ENCODE measurements at places on chromosomes 1 and 21.
A peak's percentile ranks its signal among the peaks of the same experiment; 100 is the strongest.

DNA sequence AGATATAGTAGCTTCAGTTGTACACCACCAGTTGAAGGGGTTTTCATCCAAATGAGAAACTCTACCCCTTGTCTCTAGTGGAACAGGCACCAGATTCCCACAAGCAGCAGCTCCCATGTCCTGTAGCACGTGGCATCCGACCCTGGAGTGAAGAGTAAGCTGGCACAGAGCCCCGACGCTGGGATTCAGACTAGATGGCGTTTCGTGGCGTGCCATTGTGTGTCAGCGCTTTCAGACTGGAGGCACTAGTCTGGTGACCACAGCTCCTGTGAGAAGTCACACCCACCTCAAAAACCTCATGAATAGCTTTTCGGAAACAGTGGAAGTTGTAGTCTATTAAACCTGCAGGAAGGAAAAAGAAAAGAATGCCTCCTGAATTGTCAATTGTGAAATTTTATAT lies 20.2 kb downstream of the RRAGC start:
- no peak for DNase-seq

DNA sequence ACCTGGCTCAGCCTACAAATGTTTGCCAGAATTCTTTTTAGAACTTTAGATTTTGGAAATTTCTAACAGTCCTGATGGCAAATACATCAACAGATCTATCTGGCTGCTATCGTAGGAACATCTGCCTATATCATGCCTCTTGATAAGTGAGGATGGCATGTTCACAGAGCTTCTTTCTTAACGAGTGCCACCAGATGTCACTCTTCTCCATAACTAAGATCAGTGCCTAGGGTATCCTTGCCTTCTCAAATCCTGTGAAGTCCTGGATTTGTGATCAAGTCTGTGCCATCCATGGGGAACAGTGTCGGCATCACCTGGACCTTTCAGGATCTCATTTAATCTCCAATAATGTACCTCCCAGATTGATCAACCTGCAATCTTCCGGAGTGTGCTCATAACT lies 36.5 kb upstream of the CD5L start:
- DNase-seq, result no peak

DNA sequence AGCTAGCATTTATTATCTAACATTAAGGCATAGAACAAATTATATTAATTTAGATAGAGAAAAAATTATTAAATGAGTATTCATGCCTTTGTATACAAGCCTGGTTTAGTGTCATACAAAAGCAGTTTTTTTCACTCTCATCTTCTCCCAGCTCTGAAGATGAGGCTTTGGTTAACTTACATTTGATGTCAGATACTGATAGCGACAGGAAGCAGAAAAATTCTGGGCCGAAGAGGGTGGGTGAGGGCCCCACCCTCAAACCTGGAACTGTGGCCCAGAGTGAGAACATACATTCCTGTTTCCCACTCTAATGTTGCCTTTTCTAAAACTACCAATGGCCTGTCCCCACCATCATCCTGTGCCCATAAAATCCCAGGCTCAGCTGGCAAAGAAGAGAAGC lies 15.0 kb downstream of the OR2T1 start:
- DNase-seq, result no peak

DNA sequence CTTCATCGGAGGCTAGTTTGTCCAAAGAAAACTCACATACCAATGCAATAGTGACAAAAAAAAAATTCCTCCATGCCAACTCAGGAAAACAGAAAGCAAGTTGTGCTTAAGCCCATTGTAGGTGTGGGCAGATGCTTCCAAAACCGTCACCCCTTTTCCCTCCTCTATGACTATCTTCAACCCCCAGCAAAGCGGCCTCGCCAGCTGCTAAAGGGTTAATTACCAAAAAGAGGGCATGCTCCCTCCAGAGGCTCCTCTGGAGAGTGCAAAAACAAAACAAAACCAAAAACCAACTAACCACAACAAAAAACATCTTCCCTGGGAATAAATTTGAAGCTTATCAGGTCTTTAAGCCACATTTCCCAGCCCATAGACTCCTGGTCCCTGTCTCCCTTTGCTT lies 1.2 kb downstream of the LMOD1 start:
- DNase-seq, result no peak

DNA sequence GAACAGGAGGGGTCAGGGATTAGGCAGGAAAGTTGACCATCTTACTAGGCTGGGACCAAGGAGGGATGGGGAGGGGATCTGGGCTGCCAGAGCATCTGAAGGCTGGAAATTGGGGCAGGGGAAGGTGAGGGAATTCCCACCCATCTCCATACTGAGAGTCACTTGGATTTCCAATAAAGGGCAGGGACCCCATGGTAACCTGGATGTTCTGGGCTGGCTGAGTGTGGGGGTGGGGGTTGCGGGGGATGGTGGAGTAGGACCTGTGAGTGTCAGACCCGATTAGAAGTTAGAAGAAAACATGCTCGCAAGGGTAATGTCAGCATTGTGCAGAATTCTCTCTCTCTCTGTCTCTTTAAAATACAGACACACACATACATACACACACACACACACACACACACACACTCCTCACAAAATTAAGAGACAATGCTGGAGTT lies 40.0 kb upstream of the EPS15 start:
- DNase-seq, result no peak

DNA sequence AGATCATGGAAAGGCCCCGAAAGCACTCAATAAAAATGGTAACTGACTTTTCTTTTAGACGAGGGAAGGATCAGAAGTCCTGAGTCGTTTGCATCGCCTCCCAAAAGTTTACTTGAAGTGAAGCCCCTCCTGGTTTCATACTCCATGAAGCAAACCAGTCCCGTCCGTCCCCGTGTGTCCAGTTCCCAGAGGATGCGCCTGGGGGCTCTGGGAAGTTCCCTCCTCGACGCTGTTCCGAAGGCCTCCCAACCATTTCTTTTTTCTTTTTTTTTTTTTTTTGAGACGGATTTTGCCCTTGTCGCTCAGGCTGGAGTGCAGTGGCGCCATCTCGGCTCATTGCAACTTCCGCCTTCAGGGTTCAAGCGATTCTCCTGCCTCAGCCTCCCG lies 661 bp upstream of the OSCP1 start:
- DNase-seq, result peak; percentile 23

GRCh38 chr1:107690491-107690890 lies 274.5 kb downstream of the VAV3 start:
- DNase-seq, result peak; percentile 41

- no peak for DNase-seq
Measured at GRCh38 chr1:185368913-185369491, 52.0 kb upstream of the IVNS1ABP start.

DNA sequence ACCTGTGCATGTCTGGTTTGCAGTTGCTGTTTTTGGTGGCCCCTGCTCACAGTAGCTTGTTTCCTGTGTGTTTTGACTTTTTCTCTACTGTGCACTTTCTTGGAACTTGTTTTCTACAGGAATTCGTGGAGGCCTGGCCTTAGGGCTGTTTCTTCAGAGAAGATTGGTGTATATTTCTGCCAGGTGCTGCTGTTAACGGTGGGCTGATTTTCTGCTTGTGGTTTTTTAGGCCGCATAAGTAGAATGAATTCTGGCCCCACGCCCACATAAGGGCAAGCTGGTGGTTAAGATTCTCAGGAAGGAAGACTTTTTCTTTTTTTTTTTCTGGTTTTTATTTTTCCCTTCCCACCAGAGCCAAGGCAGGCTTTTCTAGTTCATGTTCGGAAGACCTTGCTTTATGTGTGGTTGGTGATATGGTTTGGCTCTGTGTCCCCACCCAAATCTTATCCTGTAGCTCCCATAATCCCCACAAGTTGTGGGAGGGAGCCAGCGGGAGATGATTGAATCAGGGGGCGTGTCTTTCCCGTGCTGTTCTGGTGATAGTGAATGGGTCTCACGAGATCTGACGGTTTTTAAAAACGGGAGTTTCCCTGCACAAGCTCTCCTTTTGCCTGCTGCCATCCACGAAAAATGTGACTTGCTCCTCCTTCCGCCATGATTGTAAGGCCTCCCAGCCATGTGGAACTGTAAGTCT lies 71.5 kb upstream of the DISP3 start:
- no peak for DNase-seq

- DNase-seq, result no peak
Measured at GRCh38 chr1:154265586-154265985, 6.8 kb upstream of the HAX1 start.
